ENCODE measurements at places on chromosomes 5 and 9.

GRCh38 chr5:81633471-81633870 is 117.4 kb downstream of the SSBP2 start:
- no peak for DNase-seq

DNA sequence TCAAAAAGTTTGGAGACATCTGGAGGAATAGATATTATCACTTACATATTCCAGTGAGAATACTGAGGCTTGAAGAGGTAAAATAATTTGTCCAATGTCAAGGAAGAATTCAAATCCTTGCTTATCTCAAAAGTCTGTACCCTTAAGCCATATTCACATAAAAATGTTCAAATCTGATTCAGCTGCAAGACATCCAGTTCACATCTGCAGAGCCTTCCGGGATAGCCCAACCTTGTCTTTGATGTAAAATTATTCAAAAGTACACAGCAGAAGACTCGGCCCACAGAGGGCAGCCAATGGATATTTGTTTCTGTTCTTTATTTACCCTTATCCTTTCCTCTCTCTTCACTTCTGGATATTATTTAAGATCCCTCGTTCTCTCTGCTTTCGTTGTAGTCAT is 1183.8 kb upstream of the WWC1 start:
- no peak for DNase-seq

DNA sequence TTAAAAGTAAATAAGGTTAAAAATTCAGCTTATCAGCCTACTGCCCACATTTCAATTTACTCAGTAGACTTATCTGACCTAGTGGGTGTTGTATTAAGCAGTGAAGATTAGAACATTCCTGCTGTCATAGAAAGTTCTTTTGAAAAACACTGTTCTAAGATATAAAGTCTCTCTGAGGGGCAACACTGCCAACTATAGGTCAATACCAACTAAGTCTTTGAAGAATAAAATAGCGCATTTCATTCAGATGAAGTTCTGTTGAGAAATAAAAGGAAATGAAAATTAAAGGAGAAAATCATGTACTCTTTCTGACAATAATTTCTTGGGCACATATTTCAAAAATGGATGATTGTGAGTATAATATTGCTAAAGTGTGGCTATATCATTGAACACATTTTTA is 86.8 kb downstream of the PTPRD start:
- no peak for DNase-seq

DNA sequence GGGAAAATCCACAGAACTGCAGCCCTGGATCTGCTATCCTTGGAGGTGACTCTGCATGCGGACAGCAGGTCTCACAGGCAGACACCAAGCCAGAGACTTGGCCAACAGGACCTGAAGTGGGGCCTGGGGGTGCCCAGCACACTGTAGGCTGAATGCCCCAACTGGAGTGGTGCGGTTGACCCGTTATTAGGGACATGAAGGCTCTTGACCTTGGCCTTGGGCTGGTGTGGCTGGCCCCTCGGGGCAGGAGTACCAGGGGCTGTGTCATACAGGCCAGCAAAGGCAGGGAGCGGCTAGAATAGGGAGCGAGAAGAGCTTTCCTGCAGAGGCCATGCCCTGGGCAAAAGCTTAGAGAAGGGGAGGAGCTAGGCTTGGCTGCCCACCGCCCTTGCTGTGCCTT is 153.2 kb upstream of the MVB12B start:
- no peak for DNase-seq

GRCh38 chr5:80092486-80093107 is 57.4 kb downstream of the THBS4 start:
- DNase-seq: no peak

DNA sequence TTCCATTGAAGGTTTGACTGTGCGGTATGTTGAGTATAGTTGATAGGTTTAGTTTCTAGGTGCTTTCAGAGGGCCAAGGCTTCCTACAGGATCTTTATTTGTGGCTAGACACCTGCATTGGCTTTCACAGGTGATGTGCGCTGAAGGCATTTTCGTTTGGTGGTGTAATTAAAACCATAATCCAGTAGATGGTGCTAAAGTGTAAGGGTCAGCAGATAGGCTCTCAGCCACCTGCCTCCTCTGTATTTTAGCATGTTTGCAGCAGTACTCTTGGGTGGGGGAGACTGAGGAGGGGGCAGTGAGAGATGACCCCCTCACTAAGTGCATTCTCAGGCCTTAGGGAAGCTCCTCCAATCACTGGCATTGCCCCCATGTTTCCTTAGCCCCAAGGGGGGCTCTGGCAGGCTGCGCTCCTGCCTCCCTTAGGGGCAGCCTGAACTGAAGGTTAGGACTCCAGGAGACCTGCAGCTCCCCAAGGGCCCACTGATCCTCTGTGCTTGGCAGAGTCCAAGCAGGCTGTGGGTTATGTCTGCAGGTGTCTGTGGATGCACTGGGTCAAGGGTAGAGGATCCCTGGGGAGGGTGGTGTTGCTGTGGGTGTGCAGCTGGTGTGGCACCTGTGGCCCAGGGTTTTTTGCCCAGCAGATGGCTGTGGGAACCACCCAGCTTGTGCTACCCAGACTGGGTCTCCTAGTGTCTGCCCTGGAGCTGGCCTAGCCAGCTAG is 23.4 kb downstream of the CDK20 start:
- no peak for DNase-seq

DNA sequence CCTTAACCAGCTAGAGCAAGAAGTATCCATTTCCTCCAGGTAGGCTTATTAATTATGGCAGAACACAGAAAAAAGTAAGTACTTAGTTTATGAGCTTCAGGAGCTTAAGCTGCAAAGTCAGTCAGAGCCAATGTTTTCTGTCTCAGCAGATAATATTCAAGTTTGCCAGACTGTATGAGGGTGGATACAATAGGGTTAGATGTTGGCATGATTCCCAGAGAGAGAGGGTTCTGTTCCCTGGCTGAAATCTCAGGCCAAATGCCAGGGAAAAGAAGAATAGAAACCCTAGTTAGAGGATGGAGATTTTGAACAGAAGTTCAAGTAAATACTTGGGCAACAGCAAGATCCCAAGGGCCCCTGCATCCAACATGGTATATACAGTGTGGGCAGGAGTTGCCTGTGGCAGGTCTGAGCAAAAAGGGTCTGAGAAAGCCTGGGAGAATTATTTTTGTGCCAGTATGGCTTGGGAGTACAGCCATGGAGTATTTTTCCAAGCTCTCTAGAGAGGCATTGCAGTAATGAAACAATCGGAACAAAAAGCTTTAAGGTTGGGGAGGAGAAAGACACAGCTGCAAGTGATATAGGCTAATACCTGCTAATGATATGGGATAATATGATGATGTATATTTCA is 31.0 kb upstream of the ISOC1 start:
- peak; percentile 83 for DNase-seq

DNA sequence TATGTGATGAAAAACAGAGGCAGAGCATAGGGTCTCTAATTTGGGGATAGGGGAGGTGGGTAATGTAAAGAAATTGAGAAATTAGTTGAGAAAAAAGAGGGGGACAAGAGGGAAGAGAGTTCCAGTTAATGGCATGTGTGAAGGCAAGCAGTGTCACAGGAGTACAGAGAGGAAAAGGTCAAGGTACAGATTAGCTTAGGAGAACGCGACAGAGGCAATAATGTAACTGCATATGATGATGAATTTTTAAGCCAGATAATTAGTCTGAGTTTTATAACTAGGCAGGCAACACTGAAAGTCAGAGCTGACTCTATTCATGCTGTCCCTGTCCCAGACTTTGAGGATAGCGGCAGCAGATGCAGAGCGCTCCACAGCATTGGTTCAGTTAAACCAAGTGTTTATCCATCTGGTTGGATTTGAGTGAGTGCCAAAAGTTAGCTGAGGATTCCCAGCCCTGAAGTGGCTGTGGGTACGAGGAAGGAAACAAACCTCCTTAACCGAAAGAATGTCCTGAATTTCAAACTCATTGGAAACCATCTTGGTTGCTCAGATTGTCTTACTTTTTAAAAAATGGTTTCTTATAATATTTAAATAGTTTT is 315.2 kb downstream of the ARHGAP26 start:
- DNase-seq: no peak

DNA sequence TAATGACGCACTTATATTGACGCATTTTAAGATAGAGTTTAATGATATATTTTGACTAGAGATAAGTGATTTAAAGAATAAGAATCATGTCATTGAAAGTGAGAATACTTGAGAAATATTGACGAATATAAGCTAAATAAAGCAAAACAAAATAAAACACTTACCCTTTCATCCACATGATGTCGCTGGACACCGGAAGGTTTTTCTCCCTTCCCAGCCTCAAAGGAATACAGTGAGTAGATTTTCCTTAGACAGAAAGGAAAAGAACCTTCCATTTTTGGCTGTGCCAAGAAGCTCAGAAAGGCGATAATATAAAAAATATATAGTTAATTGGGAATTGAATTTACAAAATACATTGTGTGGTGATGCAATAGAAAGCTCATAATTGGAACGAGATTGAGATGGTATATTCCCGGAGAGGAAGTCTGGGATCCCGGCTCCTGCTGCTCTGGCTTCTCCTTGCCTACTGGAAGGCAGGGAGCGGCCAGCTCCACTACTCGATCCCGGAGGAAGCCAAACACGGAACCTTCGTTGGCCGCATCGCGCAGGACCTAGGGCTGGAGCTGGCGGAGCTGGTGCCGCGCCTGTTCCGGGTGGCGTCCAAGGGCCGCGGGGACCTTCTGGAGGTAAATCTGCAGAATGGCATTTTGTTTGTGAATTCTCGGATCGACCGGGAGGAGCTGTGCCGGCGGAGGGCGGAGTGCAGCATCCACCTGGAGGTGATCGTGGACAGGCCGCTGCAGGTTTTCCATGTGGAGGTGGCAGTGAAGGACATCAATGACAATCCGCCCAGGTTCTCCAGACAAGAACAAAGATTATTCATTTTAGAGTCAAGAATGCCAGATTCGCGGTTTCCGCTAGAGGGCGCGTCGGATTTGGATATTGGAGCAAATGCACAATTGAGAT is at the start of gene PCDHA5:
PCDHA5 (plus strand) TSS at position 239 of the 906 bp plus-strand sequence.
- peak; percentile 45 for DNase-seq

GRCh38 chr9:124843456-124844034 is 9.7 kb upstream of the WDR38 start:
- DNase-seq: no peak

GRCh38 chr9:92970467-92970923 is 23.2 kb downstream of the FGD3 start:
- peak; percentile 31 for DNase-seq

DNA sequence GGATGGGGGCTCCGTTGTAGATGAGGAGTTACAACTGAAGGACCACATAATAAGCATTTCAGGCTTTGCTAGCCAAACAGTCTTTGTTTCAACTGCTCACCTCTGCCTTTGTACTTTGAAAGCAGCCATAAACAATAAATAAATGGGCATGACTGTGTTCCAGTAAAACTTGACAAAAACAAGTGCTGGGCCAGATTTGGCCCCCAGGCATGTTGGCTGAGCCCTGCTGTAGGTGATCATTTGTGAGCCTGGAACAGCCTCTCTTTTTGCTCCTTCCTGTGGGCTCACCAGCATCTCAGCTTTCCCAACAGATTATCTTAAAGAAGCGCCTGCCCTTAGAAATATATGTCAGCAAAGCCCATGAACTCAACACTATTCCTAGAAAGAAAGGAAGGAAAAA is 149.4 kb downstream of the GOLPH3 start:
- no peak for DNase-seq

DNA sequence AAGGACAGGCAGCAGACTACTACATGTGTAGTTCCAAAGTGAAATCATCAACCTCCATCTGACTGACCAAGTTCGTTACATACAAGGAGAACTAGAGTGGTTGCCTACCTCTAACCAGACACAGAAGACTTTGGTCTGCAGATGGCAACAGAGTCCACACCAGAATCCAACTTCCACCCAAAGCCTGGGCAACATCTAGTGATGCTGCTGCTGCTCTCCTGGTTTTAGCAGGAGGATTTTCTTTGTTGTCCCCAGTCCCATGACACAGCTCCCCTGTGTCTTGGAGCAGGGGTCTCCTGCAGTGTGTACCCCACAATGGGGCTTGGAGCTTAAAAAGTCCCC is 46.4 kb upstream of the APC start:
- no peak for DNase-seq

- DNase-seq: no peak
Observed at GRCh38 chr5:33734537-33734936, 157.3 kb downstream of the ADAMTS12 start.

- no peak for DNase-seq
Observed at GRCh38 chr9:82722051-82722450, 340.9 kb downstream of the RASEF start.

DNA sequence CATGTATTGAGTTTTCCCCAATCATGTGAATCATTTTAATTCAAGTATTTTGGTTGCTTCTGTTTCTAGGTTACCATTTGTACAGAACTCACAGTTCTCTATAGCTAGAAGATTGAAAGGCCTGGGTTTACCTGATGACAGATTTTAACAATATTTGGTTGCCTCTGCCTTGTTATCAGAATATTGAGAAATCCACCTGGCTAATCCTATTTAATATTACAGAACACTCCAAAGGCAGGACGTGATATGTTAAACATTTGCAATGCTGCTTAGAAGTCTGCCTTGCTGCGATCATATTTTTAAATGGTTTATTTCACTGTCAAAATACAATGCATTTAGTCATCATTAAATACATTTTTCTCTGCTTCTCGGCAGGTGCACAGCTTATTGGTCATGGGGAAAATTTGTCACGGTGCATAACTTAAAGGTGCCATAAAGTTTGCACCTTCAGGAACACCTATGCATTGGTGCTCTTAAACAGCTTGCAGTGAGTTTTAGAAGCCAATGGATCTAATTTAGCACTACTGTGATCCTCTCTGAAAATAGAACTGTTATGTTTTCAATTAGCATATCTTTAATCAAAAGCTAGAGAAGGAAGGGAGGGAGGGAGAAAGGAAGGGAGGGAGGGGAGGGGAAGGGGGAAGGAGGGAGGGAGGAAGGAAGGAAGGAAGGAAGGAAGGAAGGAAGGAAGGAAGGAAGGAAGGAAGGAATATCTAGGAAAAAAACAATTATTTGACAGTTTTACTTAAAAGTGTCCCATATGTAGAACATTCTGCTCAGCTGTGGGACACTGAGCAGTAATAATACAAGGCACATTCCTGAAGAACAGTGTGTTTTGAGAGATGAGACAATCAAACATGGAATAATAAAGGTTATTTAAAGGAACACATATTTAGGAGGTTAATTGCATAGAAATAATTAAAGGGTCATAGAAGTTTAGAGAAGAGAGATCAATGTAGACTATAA is 15.5 kb upstream of the DAPK1 start:
- DNase-seq: no peak

DNA sequence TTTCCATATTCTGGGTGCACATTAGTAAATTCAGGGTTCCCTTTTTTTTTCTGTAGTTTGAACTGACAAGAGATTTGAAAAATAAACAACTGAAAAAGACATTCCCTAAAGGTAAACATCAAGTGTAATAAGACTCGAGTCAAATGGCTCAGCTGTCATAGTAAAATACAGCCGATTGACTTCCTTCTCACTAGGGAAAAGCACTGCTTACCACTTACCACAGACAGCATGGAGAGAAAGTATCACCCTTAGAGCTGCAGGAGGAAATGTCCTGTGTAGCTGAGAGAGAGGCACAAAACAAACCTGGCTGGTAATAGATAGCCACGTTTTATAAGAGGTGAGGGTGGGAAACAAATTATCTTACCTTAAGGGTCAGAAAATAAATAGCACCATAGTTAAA is 12.1 kb upstream of the DMAC1 start:
- no peak for DNase-seq

GRCh38 chr5:9625286-9625685 is 4.9 kb downstream of the TAS2R1 start:
- no peak for DNase-seq

GRCh38 chr5:40406741-40407211 is 272.9 kb upstream of the PTGER4 start:
- DNase-seq: no peak
